T-helper 17 cell (primary cell): ENCODE measurements at places on chromosomes 7 and 10.

GRCh38 chr7:100352984-100353684 lies 4.8 kb upstream of the PILRB start:
- DNase-seq, result no peak

GRCh38 chr7:27777662-27778061 lies 37.7 kb downstream of the TAX1BP1 start:
- DNase-seq, result no peak

DNA sequence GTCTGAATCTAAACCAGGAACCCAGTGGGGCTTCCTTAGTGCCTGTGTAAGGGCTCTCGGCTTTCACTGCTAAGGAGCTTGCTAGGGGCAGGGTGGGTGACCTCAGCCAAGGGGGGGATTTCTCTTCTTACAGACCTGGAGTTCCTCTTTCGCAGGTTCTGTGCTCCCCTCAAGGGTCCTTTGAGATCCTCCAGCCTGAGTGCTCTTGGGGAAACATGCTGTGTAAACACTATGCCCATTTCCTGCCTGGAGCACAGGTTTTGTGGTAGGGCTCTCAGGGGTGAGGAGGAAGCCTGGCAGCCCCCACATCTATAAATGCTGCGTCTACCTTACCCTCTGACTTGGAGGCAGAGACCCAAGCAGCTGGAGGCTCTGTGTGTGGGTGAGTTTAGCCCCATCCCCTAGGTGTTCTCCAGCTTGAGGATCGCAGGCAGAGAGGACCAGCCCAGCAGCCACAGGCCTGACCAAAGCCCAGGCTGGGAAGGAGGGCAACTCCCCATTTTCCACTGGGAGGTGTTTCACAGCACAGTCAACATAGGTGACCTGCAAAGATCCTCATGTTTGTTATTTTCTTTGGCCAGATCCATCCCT lies at the start of gene SFTPA1:
Gene SFTPA1 (plus strand): TSS at position 339 of the 591 bp plus-strand sequence. CDS start 887 bp downstream, outside the sequence.
- DNase-seq, result no peak

DNA sequence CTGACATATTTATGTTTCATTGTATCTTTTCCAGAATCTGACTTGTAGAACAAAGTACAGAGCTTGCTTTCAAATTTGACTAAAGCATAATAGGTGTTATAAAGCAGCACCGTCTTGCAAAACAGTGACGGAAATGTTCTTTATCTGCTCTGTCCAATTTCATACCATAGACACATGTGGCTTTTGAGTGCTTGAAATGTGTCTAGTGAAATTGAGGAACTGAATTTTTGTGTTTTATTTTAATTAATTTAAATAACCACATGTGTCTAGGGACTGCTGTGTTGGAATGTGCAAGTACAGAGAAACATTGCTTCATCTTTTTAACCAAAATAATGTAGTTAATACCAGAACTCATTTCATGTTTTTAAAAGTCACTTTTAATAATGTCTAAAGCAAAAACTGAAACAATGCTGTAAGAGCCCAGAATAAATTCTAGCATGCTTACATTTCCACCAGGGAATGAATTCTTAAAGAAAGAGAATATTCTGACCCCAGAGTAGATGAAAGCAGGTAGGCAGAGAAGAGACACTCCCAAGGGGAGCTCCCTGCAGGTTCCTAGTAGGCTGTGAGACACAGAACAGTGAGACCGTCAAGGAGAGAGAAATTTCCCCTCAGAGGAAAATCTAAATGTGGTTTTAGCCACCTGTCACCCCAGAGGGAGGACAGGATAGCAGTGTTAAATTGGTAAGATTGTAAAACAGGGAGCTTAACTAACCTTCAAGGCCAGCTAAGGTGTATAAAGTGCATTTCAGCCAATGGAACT lies 175.3 kb upstream of the KMT2E start:
- DNase-seq, result no peak

DNA sequence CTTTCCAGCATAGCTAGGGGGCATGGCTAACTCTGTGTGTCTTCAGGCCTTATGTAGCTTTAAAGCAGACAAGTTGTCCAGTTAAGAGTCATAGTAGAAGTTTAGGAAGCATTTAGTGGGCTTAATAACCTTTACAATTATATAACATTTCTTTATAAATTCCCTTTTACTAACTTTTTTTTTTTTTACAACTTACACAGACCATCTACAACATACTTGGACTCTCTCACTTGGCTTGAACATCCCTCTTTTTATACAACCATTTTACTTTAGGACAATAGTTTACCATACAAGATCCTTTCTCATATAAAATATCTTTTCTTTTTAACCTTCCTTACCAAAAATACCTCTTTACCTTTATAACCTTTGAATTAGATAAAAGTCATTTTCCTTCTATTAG lies 26.3 kb downstream of the SP4 start:
- no peak for DNase-seq

DNA sequence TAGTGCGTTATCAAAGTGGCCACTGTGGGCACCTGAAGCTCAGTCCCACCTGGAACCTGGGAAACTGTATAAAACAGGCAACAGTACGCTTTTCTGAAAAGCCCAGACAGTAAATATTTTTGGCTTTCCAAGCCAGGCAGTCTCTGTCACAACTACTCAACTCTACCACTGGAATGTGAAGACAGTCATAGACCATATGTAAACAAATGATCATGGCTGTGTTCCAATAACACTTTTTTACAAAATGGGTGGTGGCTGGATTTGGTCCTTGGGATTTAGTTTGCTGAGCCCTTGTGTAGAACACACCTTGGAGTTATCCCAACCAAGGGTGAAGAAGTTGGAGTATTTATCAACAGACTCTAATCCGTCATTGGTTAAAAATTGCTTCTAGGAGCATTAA lies 259.9 kb downstream of the SKIDA1 start:
- DNase-seq, result no peak

GRCh38 chr10:11782793-11783557 lies 40.2 kb upstream of the PROSER2 start:
- DNase-seq, result no peak

GRCh38 chr7:32591938-32592337 lies 96.6 kb downstream of the AVL9 start:
- DNase-seq, result no peak

- no peak for DNase-seq
Observed at GRCh38 chr10:63711867-63712716, 190.9 kb downstream of the REEP3 start.

- DNase-seq, result no peak
Observed at GRCh38 chr10:132229096-132229495, 42.3 kb downstream of the DPYSL4 start.

GRCh38 chr10:100569687-100570481 lies 34.1 kb downstream of the HIF1AN start:
- DNase-seq, result no peak

- DNase-seq, result no peak
Observed at GRCh38 chr7:7491044-7491443, 44.6 kb downstream of the COL28A1 start.

DNA sequence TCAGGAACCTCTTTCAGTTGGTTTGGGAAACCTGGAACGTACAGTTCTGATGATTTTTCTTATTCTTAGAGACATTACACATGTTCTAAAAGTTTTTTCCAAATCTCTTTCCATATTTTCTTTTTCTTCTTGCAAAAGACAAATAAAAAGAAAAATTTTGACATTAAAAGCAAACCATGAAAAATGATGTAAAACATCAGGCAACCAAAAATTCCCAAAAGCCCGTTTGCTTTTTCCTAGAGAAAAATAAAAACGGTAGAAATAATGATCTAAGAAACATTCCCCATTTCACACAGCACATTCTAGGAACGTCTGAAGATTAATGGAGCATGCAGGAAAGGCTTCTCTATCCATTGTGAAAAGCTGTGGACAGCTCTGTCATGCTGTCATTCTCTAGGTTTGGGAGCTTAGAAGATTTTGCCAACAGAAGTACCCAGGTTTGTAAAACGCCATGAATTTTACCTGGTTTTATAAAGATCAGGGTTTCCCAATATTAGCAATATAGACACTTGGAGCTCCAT lies 11.2 kb upstream of the PRTFDC1 start:
- no peak for DNase-seq
